ENCODE measurements at places on chromosomes 3 and 15. TPM values are rescaled to one million over a fixed set of nuclear protein-coding genes. Genes with fewer than 3 reads are reported as not detected.

Gene PLAAT1
- not detected for total RNA-seq

Gene C3orf49
- total RNA-seq, result not detected

Gene MYL3
- 17.3 TPM for total RNA-seq

Gene CNTN6
- not detected for total RNA-seq

Gene TMC3
- total RNA-seq, result not detected

Gene BFSP2
- total RNA-seq, result not detected

Gene NOX5
- total RNA-seq, result not detected

Gene ZIC1
- total RNA-seq, result 2.5 TPM

Gene NR2E3
- 1.3 TPM for total RNA-seq

Gene MORC1
- 0.54 TPM for total RNA-seq

Gene TLR9
- 0.27 TPM for total RNA-seq

Gene FETUB
- not detected for total RNA-seq

Gene MEGF11
- total RNA-seq, result not detected

Gene ZNF80
- not detected for total RNA-seq

Gene AMOTL2
- total RNA-seq, result 72.8 TPM

Gene SLC35G2
- 2.7 TPM for total RNA-seq

Gene NRROS
- 3.5 TPM for total RNA-seq

Gene ARHGEF26
- total RNA-seq, result 19.0 TPM

Data from Peyer's patch (tissue), 4 donors.